ENCODE measurements at places on chromosomes 7 and 10.

DNA sequence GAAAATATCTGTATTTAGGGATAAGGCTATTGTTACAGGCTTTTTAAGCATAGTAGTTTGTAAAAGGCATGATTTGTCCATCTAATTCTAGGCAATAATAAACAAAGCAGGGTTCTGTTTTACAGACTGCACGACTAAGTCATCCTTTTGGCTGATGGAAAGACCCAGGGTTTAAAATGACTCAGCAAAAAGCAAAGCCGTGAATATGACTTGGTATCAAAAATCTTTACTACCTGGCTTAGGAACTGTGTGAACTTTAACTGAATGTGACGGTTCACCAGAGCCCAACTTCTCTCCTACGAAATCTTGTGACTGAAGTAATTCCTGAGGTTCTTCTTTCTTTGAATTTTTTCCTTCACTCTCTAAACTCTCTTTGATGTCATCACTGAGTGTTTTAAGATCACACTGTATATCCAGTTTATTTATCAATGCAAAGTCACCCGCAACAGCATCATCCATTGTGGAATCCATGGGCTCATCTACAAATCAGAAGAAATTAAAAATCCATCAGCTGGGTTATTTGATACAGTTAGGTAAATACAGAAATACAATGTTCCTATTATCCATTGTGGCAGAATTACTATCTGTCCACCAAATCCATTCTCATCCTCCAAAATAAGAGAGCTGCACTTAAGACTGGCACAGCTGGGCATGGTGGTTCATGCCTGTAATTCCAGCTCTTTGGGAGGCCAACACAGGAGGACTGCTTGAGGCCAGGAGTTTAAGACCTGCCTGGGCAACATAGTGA lies 17.0 kb downstream of the ATE1 start:
- no peak for DNase-seq

GRCh38 chr10:101829561-101830315 lies 11.5 kb upstream of the OGA start:
- DNase-seq: no peak

- DNase-seq: no peak
These were observed 7.9 kb upstream of the ARPC1B start for GRCh38 chr7:99366646-99367045.

DNA sequence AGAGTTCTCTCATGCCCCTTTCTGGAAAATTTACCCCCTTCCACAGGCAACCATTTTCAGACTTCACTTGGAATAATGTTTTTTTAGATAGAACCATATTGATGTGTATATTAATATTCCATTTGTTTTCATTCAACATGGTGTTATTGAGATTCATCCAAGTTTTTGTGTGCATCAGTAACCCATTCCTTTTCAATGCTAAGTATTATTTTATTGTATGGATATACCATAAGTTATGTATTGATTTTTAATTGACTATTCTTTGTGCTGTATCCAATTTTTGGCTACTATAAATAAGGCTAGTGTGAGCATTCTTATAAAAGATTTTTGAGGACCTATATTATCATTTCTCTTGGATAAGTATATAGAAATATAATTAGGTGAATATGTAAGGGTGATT lies 1025.7 kb downstream of the GRM8 start:
- no peak for DNase-seq

DNA sequence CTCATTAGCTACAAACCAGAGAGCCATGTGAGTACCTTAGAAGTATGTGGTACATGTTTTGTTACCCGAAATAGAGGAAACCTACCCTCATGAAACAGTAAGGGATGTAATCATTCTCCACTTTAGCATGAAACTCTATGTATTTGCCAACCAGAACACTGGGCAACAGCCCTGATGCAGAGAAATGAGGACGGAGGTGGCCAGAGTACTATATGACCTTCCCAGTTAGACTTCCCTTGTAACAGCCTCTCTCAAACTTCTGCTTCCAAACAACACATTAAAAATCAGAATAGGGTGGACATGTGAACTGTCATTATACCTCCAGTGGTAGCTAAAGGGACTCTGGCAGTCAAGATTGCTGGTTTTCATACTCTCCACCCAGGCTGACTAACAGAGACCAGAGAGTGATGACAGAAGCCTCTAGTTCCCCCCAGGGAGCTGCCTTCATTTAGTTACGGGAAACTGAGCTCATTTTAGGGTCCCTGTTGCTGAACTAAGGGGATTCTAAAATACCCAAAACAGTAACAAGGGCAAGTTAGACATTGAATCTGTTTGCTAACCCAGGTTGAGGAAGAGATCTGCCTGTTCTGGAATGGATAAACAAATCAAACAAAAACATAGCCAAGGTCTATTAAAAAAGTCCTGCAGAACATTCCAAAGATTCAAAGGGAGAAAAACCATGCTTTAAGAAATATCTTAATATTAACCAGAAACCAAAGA lies 83.1 kb downstream of the VPS41 start:
- peak; percentile 12 for DNase-seq

DNA sequence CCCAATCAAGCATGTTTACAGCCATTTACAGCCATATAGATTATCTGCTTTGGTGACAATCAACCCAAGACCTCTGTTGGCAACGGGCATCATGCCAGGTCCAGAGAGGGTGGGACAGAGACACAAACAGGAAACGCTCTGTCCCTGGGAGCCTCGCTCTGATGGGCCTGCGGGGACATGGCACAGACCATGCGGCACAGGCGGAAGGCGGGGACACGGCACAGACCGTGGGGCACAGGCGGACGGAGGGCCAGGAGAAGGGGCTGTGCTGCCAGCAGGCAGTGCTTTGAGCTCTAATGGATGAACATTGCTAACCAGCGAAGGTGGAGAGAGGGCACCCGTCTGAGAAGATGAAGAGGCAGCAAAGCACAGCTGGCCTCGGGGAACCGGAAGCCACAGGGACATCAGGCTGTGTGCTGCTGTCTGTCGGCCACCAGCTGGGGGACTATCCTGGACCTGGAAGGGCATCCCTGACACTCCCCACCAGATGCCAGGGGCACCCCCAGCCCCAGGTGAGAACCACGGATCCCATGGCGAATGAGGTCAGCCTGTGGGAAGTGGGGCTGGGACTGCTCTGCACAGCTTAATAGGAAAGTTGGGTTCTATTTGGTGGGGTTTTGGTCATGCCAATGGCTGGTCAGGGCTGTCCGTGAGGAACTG lies 61.0 kb downstream of the DIP2C start:
- peak; percentile 77 for DNase-seq

DNA sequence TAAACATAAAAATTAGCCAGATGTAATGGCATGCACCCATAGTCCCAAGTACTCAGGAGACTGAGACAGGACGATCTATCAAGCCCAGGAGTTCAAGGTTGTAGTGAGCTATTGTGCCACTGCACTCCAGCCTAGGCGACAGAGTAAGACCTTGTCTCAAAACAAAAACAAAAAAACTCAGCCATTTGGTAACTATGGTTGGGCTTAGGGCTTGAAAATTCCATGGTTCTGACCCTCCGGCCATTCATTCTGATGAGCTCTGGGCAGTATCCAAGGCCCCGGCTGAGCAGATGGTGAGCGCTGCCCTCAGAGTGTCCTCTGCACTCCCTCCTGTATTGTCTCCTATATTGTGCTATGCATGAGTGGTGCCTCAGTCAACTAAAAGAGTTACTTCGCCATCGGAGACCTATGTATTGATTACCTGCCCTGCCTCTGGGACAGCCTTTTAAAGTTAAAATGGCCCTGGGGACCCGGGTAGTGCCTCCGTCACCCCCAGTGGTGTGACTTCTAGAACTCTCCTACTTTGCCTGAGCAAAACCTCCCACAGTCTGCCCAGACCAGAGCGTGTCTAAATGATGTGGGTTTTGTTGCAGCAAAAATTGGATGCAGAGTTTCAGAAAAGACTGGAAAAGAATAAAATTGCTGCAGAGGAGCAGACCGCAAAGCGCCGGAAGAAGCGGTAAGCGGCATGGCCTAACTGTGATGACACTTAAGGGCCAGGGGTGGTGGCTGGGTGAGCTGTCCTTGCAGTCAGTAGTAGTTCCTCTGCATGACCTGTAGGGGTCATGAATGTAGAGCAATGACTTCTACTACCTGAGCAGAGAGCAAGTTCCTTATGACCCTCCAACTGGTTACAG lies 8.1 kb downstream of the PRKRIP1 start:
- peak; percentile 40 for DNase-seq

- DNase-seq: peak; percentile 8
These were observed 30.8 kb upstream of the SLC13A1 start for GRCh38 chr7:123230603-123231002.

DNA sequence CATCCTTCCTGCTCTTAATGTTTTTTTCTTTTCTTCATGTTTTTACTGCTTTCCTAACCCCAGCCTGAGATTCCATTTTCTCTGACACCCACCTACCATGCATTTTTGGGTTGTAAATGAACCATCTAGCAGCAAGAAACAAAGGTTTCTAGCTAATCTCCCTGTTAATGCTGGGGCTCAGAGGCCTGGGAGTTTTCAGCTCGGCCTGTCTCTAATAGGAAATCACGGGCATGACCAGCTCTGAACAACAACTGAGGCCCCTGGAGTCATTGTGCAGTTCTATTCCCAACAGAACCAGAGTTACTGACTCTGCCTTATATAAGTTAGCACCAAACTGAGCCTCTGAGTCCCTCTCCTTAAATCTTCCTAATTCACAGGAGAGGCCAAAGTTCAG lies 134.8 kb downstream of the CFAP58 start:
- DNase-seq: no peak

GRCh38 chr7:102291056-102291915 lies 4.6 kb downstream of the SH2B2 start:
- no peak for DNase-seq

GRCh38 chr7:114082642-114083165 lies 163.9 kb upstream of the PPP1R3A start:
- no peak for DNase-seq

DNA sequence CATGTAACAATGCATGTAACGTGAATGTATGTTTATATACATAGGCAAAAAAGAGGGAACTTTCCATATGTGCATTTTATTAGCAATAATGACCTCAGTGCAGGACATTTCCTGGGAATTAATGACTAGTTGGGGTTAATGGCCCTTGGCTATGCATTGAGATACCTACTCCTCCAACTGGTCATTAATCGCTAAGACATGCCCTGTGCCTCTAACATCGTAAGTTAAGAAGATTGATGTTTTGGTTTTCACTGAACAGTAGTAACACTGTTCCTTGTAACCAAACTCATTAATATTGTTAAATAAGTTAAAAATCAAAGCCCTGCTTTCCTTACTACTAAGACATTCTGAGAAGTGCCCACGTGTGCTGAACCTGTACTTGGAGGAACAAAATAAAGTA lies 61.7 kb downstream of the SEMA3D start:
- no peak for DNase-seq

DNA sequence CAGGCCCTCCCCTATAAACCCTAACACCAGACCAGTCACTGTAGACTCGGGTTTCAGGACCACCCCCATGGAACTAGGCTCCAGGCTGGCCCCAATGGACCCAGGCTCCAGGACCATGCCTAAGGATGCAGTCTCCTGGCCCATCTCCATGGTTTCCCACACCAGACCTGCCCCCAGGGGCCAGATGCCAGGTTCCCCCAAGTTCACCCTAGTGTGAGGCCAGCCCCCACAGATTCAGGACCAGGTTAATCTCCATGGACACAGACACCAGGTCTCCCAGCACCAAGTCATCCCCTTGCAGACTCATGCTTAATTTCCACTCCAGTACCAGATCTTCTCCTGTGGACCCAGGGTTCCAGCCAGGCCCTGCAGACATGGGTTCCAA lies 103.8 kb upstream of the LANCL2 start:
- no peak for DNase-seq

DNA sequence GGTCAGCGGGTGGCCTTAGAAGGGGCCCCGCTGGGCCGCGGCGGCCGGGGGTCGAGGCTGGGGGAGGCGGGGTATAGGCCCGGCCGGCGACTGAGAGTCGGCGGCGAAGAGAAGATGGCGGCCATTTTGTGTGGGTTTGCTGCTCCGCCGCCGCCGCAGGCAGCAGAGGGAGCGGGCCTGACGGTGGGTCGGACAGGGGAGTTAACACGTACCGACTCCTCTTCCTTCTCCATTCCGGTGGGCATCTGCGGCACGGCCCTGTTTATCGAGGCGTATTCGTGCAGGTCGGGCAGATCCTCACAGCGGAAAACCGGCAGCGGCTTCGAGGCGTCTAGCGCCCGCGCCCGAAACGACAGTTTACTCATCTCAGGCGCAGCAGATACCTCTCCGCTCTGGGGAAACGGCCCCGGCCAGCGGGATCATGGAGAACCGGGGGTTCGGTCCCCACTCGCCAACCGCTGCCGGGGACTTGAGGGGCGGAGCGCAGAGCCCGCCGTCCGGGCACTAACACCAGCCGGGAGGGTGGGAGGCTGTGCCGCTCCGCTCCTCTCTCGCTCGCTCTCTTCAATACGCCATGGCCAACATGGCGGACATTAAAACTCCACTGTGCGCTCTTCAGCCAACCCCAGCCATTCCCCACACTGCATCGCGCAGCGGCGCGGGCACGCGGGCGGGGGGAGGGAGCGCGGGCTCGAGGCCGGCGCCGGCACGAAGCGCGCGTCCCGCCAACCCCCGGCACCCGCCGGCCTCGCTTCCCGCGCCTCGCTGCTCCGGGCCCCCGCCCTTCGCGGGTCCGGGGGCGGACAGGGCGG lies at the start of gene EPC1:
EPC1 (minus strand) TSS at position 608 of the 812 bp plus-strand sequence; CDS start at position 365, 243 bp downstream.
- DNase-seq: peak; percentile 86

DNA sequence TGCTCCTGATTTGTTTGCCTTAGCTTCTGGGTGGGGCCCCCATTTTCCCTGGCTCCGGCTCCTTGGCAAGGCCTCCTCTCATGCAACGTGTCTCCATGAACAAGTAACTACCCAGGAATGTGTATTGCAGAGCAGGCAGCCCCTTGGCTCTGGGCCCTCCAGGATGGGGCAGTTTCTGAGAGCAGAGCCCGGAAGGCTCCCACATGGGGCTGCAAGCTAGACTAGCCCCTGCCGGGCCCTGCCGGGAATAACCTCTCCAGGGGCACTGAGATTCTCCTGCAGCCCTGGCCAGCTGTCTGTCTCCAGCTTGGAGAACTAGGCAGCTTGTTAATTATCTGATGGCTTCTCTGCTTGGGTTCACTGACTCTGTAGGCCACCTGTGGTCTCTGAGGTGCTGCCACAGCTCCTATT lies 184.0 kb upstream of the INHBA start:
- DNase-seq: no peak

GRCh38 chr10:78116361-78116760 lies 82.7 kb downstream of the RPS24 start:
- no peak for DNase-seq

DNA sequence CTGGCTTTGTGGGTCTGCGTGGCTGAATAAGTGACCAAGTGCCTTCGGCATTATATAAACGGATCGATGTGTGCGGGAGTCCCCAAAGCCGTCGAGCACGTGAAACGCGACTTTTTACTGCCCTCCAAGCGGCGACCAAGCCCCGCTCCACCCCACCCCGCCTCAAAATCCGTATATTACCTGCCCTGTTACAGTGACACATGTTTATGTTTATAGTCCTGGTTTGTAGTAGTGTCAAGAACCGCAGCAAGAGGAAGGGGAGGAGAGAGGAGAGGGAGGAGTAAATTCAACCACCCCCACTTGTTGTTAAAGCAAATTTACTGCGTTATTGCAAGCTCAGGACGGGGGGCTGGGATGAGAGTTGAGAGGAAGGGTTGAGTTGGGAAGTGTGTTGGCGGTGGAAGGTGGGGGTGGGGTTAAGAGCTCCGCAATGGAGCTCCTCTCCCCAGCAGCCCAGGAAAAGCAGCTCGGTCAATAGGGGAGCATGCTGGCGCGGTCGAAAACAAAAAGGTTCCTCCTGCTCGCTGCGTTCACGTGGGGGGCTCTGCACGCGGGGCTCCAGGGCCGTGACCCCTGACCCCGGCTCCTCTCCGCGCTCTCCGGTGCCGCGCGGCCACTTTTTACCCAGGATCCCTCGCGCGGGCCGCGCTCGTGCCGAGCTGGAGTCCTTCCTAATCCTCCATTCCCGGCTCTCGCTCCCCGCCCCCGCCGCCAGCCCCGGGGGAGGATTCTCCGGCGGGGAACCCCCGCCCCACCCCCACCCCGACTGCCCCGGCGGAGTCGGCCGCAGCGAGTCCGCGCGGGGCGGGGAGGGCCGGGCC lies at the start of gene SKIDA1:
SKIDA1 (minus strand) TSS at position 316 of the 821 bp plus-strand sequence. CDS start 7,860 bp downstream, outside the sequence.
- peak; percentile 89 for DNase-seq
